ENCODE measurements at places on chromosomes 2 and 18.

GRCh38 chr2:122433123-122433754 is 677.8 kb downstream of the TSN start:
- no peak for DNase-seq

GRCh38 chr18:59172664-59173249 is 33.1 kb downstream of the SEC11C start:
- no peak for DNase-seq

DNA sequence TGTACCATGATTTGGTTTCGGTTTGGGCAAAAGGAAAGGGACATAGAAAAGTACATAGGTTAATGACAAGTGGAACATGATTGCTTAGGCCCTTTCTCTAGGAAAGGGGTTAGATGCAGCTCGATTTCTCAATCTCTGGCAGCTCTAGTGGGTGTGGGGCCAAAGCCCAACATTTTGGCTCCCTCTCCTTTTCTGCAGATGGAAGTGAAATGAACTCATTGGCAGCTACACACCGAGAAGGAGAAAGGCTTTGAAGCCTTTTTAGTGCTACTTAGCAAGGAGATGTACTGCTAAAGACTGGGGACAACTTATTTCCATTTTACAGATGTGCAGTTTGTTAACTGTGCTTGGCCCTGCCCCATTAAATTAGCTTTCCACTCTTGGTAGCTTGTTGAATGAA is 93.8 kb downstream of the LYPD6B start:
- DNase-seq = no peak

DNA sequence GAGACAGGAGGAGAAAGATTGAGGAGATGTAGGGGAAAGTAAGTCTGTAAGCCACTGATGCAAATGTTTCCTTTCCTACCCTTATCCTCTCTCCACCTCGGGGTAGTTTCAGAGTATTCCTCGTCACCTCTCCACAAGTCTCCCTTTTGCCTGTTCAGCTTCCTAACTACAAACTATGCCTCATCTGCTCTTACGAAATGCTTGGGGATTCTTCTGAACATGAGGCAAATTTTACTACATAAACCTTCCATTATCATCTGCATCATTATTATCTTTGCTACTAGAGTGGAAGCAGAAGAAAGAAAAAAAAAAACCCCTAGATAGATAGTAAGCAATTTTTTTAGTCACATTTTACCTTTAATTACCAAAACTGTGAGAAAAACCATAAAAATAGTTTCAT is 43.1 kb upstream of the CWC22 start:
- no peak for DNase-seq

GRCh38 chr2:110979471-110980338 is 141.0 kb upstream of the BCL2L11 start:
- no peak for DNase-seq

DNA sequence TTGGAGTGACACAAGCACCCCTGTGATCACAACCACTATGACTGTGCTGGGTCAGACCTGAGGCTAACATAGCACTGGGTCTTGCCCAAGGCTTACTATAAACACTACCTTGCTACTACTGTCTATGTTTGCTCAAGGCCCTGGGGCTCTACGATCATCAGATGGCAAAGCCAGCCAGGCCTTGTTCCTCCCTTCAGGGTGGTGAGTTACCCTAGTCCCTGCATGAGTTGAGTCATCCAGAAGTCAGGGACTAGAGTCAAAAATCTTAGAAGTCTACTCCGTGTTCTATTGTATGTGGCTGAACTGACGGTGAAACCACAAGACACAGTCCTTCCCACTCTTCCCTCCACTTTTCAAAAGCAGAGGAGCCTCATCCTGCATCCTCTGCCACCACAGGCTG is 551.2 kb upstream of the FSIP2 start:
- no peak for DNase-seq

- DNase-seq = no peak
Measured at GRCh38 chr18:29741461-29741860, 1301.1 kb downstream of the DSC3 start.

DNA sequence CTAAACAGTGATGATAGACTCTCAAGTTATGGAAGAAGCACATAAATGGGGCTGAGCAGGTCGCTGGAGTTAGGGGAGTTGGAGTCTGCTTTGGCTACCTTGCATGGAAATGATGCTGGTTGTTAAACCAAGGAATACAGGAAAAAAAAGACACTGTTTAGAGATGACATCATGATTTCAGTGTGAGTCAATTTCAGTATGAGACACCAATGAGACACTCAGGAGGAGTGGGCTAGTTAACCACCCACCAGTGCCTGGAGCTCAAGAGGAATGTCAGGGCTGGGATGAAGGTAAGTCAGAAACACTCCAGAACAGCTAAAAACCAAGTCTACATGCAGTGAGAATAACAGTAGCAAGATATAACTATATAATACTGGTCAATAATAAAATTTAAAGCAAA is 303.6 kb downstream of the SOX11 start:
- DNase-seq = no peak

DNA sequence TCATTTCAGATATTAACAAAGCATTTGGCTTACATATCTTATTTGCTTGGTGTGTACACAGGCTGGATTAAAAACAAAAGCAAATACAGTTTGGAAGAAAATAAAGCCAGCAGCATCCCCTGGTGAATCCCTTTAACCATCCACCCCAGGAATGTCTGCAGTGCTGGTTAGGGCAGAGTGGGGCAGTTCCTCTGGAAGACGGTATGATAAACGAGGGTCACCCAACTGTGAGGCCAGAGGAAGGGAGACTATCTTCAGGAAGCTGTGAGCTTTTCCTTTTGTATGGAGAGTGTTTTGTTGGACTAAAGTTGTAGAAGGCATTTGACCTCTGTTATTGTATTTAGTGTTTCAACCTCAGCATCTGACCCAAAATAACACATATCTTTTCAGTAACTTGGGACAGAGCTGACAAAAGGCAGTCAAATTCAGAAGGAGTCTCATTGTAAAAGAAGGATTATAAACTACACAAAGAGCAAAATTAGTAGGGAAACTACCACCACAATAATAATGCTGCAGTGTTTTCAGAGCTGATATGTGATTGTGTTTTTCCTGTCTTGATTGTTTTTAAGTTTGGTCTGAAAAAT is 159.1 kb downstream of the FMNL2 start:
- DNase-seq = no peak

DNA sequence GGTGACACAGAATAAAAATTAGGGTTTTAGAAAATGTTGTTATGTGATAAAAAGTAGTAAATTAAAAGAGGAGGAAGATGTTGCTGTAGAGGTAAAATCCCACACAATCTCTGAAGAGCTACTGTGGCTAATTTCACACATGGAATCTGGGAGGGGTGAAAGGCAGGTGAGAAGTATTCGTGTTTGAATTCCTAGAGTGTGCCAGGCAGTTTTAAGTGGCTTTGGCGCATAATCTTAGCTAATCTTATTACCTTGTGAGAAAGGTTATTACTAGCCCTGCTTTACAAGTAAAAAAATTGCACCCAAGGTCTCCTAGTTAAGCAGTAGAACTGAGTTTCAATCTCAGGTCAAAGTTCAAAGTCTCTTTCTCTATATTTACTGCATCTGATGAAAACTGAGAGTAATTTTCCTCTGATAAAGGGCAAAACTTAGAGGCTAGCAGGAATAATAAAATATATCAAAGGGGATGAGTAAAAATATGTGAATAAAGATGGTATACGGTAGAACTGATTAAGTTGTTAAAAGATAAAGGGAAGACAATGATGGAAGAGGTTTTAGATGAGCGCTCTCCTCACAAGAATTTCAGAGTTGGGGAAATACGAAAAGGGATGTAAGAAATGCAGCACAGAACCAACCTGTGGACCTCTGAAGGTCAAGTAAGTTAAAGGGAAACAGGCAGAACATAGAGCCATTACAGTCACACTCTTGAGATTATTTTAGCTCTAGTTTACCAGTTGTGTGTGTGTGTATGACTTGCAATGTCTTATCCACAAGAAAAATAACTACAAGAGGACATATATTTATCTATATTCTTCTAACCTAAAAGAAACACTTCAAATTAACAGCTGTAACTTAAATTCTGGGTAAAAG is 34.8 kb downstream of the GAREM1 start:
- DNase-seq = no peak

- DNase-seq = no peak
Measured at GRCh38 chr2:239889641-239890121, 135.5 kb downstream of the NDUFA10 start.

- DNase-seq = no peak
Measured at GRCh38 chr2:20446255-20446916, 488 bp upstream of the RHOB start.

DNA sequence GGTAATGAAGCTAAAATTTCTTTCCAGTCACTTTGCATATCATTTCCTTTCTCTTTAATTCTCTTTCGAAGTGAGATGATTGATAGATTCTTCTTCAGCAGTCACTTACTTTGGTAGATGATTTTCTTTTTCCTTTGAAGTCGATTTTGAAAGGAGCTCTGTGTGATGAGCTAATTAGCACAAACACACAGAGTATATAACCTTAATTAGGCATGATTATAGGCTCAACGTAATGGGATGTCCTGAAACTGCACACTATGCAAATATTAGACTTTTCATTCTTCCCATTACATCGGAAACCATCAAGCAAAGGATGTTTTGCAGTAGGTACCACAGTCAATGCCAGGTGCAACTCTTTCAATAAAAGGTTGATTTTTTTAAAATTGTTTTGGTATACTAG is 6.4 kb upstream of the CTLA4 start:
- no peak for DNase-seq

GRCh38 chr18:56884511-56884910 is 233.4 kb downstream of the WDR7 start:
- no peak for DNase-seq

DNA sequence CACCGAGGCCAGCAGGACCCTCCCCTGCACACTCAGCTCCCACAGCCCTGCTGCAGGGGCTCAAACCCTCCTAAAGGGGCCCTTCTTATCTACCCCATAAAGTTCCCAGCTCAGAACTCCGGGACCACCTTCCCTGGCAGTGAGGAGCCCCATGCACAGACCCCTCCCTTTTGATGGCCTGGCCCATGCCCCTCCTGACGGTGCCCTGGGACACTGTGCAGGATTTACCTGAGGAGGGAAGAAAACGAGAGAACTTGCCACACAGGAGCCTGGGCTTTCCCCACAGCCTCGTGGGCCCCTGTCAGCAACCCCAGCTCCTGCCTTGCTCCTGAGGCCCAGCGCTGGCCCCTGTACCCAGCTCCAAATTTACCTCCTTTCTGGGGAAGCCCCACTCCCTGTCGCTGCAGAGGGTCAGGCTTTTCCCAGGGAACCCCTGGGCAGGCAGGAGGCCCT is 206.3 kb upstream of the SALL3 start:
- DNase-seq = no peak

DNA sequence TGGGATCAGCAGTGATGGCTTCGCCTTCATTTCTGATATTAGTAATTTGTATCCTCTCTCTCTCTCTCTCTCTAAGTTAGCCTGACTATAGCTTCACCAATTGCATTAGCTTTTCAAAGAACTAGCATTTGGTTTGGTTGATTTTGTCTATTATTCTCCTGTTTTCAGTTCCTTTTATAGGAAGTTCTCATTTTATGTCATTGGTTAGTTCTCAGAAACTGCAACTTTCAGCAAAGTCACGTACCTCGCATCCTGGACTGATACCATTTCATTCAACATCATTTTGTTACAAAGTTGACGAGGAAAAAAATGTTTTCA is 450.8 kb downstream of the EIPR1 start:
- no peak for DNase-seq

GRCh38 chr2:66699416-66699792 is 264.5 kb downstream of the MEIS1 start:
- no peak for DNase-seq

DNA sequence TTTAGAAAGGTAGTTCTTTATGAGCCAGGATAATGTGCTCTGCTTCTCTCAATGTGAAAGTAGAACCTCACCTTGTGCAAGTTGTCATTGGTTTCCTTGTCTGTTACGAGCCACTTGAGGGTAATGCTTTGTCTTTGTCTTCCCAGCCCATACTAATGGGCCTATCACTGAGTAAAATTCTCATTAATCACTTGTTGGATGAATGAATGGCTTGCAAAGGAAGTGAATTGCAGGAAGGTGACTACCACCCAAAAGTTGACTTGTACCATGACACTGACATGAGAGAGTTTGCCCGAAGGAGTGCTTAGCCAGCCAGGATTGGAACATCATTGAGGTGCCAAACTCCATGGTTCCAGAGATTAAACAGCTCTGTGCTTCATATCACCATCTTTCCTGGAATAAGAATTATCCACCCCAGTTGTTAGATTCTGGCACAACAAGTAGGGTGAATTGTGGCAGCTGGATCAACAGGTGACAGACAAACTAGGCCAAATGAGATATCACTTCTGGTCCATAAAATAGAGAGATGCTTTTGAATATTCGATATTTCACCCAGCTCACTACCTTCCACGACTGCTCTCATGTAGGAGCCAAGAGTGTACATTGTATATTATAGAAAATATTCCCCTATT is 20.5 kb upstream of the CD28 start:
- no peak for DNase-seq

GRCh38 chr2:133802409-133803039 is 234.3 kb upstream of the NCKAP5 start:
- no peak for DNase-seq

DNA sequence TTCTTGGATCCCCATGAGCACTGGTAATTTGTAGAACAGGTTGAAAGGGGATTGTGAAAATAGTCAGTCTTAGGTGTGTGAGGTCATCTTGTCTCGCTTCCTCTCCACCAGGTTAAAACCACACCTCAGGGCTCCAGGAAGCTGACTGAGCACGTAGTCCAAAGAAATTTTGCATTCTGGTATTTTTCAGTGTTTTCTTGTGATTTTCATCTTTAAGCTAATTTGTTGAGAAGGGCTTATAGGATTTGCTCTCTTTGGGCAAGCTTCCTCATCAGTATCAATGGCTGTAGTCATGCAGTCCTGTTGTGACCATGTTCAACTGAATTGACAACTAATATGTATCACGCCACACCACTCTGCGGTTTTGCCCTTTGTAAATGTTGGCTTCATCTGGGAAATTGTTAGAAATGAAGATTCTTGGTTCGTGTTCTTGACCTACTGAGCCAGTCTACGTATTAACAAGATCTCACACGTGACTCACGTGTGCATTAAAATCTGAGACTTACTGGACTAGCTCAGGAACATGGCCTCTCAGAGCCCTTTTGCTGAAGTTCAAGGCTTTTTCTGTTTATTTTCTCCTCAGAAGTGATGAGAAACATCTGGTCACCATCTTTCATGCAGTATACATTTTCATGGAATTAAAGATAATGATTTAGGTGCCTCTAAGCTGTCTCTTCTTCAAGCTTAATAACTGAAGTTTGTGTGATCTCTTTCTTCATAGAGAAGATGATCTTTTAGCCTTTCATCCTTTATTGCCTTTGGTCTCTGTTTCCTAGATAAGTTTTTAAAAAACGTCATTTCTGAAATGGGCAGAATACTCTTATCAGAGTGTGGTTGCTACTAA is 32.8 kb downstream of the FMNL2 start:
- DNase-seq = no peak

DNA sequence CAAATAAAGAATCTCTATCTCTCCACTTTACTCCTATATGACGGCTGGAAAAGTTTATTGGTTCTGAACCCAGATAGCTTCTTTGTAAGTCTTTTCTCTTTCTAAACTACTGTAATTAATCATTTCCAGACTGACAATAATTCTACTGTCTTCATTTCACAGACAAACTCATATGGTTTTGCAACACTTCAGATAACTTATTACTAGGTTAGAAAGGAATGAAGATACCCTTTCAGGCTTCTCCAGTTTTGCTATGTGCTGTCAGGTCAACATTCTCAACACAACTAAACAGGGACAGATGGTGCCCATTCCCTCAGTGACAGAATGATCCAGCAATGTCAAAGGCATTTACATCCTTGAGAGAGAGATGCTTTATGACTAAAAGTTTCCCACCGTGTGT is 198.5 kb upstream of the ITGA4 start:
- no peak for DNase-seq

GRCh38 chr18:62587689-62588088 is 64.9 kb downstream of the ZCCHC2 start:
- no peak for DNase-seq
